Activated effector memory CD4-positive, alpha-beta T cell treated with anti-CD3 and anti-CD28 coated beads, Interleukin-2, amount 50 U/mL, for 16 hours (primary cell): ENCODE measurements at places on chromosomes 6 and 20.
A peak's percentile ranks its signal among the peaks of the same experiment; 100 is the strongest.

DNA sequence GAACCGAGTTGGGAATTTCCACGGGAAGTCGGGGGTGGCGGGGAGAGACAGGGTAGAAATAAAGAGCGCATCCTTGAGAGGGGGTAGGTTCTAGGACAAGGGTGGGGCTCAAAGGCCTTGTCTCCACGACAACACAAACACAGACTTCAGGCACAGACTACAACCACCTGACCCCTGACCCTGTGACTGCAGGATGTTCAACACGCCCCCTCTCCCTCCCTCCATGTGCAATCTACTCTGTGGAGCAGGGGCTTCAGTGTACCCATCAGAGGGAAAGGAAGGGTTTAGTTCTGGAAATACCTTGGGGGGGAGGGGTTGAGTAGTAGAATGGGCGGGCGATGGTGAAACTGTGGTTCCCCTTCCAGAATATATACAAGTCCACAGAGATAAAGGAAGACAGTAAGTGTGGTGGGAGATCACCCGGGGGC is 651 bp upstream of the TAPBP start:
- peak; percentile 92 for DNase-seq

- peak; percentile 75 for DNase-seq
These were observed 86.5 kb downstream of the LYRM4 start for GRCh38 chr6:5174244-5174643.

- DNase-seq: no peak
These were observed 96.8 kb downstream of the B3GAT2 start for GRCh38 chr6:70860045-70860444.

GRCh38 chr20:24382331-24382730 is 87.1 kb upstream of the SYNDIG1 start:
- DNase-seq: no peak

DNA sequence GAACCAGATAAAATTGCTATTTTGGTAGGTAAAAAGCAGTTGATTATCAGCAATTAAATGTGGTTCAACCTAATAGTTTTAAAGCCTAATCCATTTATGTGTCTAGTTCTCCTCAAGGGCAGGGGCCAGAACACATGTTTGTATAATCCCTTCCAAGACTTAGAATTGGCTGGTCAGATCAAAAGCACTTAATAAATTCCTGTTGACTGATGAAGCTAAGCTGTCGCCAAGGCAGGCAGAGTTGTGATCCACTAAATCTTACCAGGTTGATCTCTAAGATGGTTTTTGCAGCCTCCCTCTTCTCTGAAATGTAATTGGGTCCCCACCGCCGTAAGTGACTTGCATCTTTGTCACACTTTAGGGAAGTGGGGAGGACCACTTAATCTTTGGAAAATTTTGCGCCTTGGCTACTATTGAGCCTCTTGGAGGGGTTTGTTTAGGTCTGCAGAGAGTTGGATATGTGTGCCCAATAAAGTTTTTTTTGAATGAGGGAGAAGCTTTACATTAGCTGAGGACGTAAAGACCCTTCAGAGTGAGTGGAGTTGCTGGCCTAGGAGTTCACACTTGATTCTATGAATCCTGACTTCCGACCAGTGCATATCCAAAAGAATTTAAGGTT is 65.9 kb downstream of the PHF20 start:
- no peak for DNase-seq

DNA sequence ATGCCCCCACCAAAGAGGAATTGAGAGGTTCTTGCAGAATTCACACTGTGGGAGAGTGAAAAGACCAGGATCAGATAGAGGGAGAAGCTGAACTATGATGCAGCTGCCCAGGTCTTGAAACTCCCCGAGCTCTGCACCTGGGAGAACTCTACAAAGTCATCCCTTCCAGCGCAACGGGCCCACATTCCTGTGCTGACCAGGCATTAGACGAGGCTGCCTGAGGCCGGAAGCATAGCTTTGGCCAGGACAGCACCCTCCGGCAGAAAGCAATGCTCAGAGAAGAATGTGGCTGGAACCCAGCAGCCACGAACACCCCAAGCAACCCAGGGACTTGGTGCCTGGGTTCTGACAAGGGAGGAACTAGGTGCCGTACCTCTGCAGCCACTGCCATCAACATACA is 281.5 kb upstream of the CDH4 start:
- no peak for DNase-seq

DNA sequence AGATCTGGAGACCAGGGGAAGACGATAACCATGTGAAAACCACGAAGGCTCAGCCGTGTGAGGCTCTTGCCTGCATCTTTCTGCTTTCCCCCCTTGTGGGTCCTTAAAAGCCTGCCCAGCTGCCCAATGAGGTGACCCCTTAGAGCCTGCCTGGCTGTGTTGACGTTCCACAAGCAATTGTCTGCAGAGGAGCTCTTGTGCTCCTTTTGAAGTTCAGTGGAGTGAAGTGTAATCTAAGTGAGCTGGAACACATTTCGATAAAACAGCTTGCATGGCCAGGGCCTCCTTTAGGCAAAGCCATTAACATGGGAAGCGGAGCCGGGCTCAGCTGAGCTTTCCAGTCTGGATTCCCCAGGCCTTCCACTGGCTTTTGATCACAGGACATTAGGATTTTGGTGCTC is 27.3 kb upstream of the TCP11 start:
- no peak for DNase-seq

DNA sequence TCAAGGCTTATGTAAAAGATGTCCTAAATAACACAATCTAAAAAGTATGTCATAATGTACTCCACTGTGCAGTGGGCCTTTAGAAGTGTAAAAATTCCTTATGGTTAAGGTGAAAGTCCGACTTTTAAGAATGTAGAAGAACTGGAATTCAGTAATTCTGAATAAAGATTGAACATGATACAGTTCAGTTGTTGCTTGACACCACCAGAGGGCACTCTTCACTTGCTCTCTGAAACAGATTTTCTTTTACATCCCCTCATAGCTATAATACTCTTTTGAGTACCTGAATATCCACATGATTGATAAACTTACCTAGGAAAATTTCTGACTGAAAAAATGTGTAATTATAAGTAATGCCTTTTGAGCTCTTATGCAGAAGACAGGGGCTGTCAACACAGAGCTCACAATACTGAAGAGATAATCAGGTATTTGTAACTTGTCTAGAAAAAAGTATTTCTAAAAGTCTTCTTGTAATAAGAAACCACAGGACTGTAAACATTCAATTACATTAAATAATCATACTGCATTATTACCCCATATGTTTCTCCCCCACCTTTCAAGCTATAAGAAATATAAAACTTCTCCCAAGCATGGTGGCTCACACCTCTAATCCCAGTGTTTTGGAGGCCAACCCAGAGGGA is 92.1 kb downstream of the POPDC3 start:
- no peak for DNase-seq

GRCh38 chr20:25563876-25564275 is 21.5 kb downstream of the NINL start:
- DNase-seq: peak; percentile 14

DNA sequence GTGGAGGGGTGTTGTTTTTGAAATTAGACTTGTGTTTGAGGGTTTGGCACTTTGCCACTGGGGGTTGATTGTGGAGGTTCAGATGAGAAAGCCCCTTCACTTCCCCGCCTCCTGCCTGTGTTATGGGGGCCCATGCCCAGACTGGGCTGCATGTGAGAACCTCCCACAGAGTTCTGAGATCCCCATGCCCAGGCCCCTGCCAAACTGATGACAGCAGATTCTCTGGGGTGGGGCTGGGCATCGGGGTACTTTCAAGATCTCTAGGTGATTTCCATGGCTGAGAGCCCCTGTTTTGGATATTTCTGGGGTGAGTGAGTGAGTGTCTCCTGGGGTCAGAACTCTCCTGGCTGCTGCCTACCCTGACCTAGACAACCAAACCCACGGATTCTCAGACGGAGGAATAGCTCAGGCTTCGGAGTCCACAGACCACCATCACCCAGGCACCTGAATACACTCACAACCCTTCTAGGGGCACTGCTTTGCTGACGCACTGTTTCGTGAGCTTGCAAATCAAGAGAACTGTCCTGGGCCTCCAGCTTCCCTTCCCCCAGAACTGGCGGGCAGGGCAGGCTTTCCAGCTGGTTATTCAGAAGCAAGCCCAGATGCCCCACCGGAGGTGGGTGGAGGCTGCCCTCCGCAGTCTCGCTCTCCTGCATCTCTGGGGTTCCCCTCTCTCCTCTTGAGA is 6.3 kb downstream of the BCAS1 start:
- peak; percentile 68 for DNase-seq

GRCh38 chr6:35476004-35476403 is 7.8 kb downstream of the RPL10A start:
- DNase-seq: no peak

DNA sequence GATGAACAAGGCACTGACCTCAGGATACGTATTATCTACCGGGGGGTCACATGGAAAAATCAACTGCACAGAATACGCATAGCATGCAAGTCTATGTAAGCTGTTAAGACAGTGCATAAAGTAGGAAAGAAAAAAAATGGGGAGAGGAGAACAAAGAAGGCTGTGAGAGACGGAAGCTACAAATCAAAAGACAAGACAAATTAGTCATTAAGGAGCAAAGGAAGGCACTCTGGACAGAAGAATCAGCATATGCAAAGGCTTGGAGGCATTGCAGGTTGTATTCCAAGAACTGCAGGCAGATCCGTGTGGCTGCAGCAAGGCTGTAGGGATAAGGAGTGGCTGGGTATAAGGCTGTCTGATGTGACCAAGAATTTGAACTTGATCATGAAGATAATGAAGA is 89.0 kb downstream of the NRSN1 start:
- no peak for DNase-seq

DNA sequence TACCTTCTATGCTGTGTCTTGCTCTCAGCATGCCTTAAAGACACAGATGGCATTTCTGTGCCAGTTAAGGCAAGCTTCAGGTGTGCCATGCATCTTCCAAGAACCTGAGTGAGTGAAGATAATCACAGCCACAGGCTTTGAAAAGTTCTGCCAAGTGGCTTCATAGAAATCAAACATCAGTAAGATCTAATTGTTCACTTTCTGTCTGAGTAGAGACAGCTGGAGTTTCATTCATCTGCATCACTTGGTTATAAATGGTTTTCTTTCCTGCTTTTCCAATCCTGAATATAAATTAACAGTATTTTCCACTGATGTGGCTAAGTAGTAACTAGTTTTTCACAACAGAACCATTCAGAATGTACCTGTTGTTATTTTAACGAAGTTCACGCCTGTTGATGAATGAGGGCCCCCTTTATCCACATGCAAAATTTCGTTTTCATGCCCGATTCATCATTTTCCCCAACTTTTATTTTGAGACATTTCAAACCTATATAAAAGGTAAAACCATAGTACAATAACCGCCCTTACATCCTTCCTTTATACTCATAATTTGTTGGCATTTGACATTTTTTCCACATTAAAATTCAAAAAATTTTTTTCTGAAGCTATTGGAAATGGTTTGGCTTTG is 38.6 kb upstream of the KCNG1 start:
- DNase-seq: no peak

GRCh38 chr6:158991017-158991723 is 8.8 kb downstream of the RSPH3 start:
- DNase-seq: peak; percentile 63

GRCh38 chr20:47691625-47692024 is 93.7 kb downstream of the SULF2 start:
- no peak for DNase-seq

DNA sequence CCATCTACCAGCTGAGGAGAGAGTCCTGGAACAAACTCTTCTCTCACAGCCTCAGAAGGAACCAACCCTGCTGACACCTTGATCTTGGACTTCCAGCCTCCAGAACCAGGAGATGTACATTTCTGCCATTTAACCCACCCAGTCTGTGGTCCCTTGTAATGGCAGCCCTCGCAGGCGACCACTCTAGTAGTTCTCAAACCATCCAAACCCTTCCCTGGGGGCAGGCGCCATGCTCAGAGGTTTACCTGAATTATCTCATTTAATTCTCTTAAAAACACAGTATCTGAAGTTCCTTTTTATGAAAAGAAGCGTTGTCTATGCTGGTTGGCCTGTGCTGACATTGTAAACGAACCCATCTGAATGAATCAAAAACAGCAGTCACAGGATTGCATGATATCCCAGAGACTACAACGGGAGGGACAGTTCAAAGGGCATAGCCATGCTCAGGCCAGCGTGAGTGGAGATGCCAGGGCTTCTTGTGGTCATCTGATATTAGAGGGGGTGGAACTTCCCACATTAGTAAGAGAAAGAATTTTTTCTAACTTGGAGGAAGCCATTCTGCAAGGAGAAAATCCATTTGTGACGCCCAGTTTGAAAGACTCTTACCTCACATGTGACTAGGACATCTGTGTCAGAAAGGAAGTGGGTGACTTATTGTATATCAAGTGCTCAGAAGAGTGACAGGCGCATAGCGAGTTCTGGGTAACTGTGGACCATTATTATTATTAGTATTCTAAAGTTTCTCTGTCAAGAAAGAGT is 17.2 kb upstream of the TAGAP start:
- no peak for DNase-seq

DNA sequence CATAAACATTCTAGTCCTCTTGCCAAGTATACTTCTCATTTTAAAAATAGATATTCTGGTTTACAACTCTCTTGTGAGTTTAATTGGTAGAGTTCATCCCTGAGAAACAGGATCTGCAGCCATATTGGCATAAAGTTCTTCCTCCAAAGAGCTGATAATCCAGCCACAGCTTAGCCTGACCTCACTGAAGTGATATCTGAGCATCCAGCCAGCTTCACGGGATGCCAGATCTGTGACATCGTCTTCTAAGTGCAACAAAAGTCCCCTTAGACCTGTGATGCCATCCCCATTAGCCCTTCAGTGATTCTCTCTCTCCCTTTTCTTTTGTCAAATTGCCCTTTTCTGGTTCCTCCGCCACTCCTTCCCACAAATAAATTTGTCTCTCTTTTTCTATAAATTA is 180.6 kb upstream of the STXBP5 start:
- DNase-seq: no peak

DNA sequence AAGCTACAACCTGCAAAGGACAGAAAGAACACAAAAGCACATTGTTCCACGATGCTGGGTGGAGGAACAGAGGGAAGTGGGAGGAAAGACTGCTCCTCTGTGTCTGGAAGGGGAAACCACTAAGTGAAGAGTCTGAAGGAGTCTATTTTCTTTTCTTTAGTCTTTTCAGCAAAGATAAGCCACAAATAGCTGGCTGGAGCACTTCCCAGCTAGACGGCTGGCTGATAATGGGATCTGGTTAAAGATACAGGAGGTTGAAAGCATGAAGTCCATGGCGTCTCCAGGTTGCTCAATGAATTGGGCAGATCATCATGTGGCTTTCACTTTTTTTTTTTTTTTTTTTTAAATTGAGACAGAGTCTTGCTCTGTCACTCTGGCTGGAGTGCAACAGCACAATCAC is 154.0 kb upstream of the KCNG1 start:
- DNase-seq: no peak

DNA sequence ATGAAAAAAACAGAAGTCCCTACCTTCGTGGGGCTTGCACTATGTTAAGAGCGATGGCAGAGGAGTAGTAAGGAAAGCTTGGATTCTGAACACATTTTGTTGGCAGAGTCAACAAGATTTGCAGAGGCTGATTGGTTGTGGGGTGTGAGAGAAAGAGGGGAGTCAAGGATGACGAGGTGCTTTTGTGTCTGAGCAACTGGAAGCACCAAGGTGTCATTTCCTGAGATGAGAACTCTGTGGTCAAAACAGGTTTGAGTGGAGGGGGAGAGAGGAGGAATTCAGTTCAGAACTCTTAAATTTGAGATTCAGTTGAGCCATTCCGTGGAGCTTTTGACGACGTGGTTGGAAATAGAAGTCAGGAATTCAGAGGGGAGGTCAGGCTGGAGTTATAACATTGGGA is 3.5 kb downstream of the OCSTAMP start:
- DNase-seq: no peak
